ENCODE measurements at places on chromosomes 2 and 18. TPM values are rescaled to one million over a fixed set of nuclear protein-coding genes. Genes with fewer than 3 reads are reported as not detected.

The PJVK gene
- 1.8 TPM for polyA plus RNA-seq

The COLEC12 gene
- polyA plus RNA-seq: 0.47 TPM

GRCh38 chr2:200177971-200178911 lies 128.3 kb upstream of the SPATS2L start:
- DNase-seq: no peak

GRCh38 chr2:112996635-112997034 lies 8.6 kb upstream of the IL36A start:
- DNase-seq: no peak

GRCh38 chr2:229660951-229661350 lies 53.4 kb downstream of the DNER start:
- no peak for DNase-seq

The SP140 gene
- 0.23 TPM for polyA plus RNA-seq

DNA sequence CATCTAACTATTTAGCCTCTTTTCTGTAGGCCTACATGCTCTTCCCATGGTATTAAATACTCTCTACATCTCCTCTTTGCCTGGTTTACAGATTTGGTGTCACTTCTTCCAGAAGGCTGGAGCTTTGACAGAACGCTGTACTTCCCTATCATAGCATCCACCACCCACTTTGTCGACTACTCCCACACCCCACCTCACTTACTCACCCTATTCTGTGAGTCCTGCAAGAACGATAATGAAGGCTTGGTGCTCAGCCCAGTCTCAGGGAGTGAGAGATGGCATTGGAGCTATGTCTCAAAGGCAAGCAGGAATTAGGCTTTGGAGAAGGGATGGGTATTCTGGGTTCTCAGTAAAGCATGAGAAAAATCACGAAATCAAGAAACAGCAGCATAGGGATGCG lies 20.3 kb upstream of the KDM3A start:
- no peak for DNase-seq

DNA sequence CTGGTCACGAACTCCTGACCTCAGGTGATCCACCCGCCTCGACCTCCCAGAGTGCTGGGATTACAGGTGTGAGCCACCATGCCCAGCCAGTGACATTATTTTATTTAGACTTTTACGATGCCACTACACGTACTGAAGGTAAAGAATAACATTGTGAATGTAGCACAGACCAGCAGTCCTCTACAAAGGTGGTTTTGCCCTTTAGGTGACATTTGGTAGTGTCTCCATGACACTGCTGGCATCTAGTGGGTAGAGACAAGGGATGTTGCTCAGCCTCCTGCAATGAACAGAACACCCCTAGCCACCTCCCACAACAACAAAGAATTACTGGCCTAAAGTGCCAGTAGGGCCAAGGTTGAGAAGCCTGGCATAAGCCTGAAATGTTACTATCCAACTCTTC lies 69.5 kb downstream of the MYOM1 start:
- DNase-seq: no peak

All from H1 (cell line).